Suppressor macrophage (primary cell): ENCODE measurements at places on chromosomes 2 and 18.

DNA sequence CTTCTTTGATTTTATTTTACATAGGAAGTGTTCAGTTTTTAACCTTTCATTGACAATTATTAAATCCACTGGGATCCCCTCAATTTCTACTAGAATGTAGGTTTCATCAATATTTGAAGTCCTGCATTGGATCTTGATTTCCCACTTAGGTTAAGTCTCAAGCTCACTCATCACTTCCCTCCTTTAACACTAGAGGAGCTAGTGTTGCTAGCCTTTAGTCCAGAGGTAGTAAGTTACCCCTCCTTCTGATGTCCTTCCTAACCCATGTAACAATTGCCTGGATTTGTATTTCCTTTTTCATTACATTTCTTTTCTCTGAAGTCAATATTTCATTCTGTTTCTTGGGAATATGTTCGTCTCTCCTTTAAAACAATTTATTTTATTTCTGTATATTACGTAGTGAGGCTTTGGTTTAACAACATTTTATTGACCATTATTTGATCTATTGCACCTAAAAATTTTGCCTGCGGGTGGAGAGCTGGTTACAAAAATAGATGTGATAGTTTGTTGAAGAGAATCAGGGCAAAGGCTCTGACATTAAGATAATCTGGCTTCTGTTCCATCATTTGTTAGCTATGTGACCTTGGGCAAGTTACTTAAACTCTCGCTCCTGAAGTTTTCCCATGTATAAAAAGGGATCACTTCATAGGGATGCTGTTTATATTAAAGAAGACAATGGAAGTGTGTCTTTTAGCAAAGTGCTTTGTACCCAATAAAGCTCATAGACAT is 833.0 kb downstream of the SLC4A3 start:
- no peak for DNase-seq

GRCh38 chr2:162688403-162688802 is 150.2 kb downstream of the KCNH7 start:
- no peak for DNase-seq

DNA sequence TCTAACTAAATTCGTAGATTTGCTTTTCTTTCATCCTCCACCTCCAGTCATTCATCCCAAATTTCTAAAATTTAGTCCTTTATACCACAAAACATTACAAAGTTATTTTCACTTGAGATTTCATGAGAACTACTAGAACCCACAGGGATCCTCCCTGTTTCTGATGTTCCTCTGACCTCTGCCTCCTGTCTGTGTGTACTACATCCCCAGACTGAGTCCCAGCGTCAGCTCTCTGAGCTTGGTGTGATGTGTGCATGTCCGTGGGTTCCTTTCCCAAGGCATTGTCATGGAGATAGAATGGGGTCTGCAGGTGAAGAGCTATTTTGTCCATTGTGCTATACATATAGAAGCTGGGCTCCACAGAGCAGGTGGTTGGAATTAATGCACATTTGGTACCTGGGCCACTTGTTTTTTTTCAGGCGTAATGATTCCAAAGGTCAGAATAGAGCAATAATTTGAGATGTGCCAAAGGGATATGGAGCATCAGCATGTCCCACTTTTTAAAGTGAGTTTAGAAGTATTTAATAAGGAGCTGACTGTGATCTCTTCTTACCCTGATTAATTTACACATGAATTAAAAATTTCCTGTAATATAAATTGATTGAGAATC is 151.2 kb upstream of the BOD1L2 start:
- no peak for DNase-seq

DNA sequence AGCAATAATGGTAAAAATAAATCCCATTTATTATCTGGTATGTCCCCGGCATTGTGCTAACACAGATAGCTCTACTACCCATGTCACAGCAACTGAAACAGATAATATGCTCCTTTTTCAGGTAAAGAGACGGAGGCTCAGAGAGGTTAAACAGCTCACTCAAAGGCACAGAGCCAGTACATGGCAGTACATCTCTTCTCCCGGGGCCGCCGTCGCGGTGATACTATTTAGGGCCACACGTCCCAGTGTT is 693 bp upstream of the PDK1 start:
- DNase-seq = no peak

DNA sequence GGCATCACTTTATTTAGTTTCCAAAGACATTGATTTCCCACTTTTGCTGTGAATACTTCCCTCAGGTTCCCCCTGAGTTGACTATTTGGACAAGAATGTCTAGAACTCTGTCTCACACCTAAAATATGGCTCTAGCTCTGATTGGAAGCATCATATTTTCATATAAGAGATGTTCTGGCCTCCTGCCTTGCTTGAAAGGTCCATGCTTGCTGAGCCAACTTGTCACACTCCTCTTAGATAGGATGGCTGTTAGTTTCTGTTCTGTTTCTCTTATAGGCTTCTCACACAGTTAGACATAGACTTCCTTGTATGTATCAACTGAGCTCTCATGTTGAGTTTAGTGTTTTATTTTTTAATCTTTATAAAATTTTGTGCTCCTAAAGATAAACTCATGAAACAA is 87.1 kb downstream of the CNTNAP5 start:
- no peak for DNase-seq
